GM12864 (cell line): ENCODE measurements at places on chromosomes 13 and 19.

DNA sequence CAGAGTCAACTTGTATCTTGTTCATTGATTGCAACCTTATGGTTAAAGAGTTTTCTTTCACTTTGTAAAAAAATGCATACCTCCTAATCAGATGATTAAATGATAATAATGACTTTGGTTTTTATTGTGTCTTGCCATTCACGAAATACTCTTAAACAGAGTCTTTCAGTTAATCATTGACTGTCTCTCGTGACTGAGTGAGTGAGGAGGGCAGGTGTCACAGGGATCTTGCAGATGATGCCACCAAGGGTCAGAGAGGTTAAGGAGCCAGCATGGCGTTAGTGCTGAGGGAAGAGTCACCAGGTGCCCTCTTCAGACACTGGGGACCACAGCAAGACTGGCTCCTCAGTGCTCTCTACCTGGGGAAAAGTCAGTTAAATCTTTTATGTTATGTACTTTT lies 8.0 kb downstream of the GPATCH1 start:
- no peak for DNase-seq

- no peak for DNase-seq
These were observed 2.8 kb downstream of the TNFSF13B start for GRCh38 chr13:108272333-108272732.

- no peak for DNase-seq
These were observed 8.2 kb downstream of the MEIS3 start for GRCh38 chr19:47411101-47411500.

GRCh38 chr13:56352361-56352760 lies 788.4 kb upstream of the PRR20A start:
- DNase-seq = no peak
